ENCODE measurements at places on chromosomes 11 and 22.

DNA sequence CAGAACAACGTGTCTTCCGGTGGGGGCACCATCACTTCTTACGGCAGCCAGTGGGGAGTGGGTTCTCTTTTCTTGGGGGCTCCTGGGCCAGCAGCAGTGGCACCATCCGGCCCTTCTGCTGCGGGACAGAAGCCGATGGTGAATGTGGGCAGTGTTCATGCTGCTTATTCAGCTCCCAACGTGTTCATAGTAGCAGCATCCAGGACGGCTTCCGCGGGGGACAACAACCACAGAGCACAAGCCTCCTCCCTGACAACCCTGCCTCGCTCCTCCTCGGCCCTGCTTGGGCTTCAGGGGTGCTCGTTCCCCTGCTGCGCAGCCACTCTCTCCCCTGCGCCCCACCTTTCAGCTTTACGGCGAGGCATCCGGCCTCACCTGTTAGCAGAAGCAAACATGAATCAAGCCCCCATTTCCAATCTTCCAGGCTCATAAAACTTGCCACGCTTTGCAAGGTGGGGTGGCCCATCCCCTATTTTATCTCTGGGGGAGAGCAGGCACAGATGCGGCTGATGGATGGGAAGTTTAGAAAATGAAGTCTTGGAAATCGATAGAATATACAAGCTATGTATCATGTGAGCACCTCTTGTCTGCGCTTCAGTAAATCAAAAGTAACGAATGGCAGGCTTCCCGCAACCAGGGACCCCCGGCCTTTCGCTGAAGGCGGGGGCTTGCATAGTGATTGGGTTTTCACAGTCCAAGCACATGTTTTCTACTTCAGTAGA lies 191.8 kb upstream of the NECTIN1 start:
- no peak for DNase-seq

- no peak for DNase-seq
Observed at GRCh38 chr11:405323-405953, 9.4 kb downstream of the SIGIRR start.

DNA sequence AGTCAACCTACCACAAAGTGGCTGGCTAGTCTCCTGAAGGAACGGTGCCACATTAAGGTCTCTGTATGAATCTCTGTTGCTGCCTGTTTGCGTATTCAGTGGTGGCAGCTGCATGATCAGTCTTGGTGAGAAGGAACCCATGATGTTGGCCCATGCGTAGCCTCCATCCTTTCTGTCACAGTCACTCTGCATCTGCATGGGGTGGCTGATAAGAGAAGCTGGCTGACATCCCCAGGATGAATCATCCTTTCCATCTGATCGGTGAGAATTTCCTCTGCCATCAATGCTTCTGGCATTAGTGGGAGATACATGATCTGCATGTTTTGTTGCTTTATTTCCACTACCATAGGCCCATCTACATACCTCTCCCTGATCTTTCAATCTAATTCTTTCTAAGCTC lies 199.0 kb upstream of the NECTIN1 start:
- DNase-seq, result no peak

DNA sequence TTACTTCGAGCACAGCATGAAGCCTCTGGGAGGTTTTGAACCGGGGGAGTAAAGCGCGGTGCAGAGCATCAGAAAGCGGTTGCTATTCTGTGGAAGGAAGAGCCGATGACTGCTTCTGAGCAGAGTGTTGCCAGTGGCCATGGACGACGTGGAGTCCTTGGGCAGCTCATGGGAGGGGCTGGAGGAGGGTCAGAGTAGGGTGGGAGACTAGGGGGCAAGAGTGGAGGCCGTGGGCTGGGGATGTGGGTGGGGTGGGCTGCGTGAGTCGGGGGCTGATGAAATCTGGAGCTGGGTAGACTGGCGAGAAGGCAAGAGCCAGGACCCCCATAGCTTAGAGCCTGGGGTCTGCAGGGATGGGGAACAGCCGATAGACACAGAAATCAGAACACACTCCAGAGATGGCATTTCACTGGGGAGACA lies 40.2 kb downstream of the TBC1D22A start:
- no peak for DNase-seq

- no peak for DNase-seq
Observed at GRCh38 chr11:69075421-69076128, 26.8 kb downstream of the TPCN2 start.

GRCh38 chr22:50080077-50080465 lies 5.2 kb downstream of the MLC1 start:
- DNase-seq, result no peak

- no peak for DNase-seq
Observed at GRCh38 chr11:94926271-94926625, 47.1 kb downstream of the CWC15 start.

DNA sequence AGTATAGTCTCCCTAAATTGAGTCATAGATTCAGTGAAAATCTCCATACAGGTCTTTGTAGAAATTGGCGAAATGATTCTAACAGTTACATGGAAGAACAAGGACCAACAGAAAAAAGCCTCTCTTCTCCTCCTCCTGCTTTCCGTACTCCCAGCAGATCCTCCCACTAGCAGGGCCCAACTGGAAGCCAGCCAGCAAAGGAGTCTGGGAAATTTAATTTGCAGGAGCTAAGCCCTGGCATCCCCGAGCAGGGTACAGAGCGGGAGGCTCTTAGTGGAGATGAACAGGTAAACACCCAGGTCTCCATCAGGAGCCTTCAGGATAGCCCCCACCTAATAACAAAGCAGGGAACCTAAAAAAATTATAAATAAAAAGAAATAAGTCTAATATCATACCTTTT lies 1473.8 kb downstream of the TBC1D22A start:
- DNase-seq, result no peak

DNA sequence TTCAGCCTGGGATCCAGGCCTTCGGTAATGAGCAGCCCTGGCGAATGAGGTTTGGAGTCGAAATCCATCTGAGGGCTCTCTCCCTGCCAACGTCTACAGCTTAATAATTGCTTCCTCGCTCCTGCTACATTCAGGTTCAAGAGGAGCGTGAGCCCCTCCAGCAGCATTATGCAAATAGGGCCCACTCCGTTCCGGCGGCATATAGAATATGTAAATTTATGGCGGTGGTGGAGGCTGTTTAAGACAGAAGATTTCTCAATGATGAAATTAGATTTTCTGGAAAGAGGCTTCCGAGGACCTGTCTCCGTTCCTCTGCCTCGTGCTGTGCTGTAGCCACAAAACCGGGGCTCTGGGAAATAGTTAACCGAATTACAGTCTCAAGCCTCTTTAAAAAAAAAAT lies 402.8 kb downstream of the MIAT start:
- DNase-seq, result no peak

DNA sequence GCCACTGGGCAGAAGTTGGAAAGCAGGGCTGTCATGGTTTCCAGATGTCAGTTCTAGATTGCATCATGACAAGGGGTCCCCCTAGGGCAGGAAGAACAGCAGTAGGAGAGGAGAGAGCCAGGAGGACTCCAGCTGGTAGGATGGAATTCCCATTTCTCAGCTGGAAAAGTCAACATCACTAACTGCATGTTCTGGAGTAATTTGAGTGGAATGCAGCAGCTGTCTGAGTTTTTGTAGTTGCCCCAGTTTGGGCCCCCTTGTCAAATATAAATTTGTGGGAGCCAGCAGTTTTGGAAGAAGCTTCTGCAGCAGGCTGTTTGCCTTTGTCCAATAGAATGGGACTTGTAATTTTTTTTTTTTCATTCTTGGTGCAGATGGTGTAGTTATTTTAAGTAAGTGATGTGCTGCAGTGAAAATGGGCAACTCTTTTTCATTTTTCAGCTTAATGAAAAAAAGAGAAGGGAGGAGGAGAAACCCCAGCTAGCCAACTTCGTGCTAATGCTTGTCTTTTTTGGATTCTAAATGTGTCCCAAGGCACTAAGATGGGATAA lies 86.9 kb downstream of the LDLRAD3 start:
- DNase-seq, result no peak

DNA sequence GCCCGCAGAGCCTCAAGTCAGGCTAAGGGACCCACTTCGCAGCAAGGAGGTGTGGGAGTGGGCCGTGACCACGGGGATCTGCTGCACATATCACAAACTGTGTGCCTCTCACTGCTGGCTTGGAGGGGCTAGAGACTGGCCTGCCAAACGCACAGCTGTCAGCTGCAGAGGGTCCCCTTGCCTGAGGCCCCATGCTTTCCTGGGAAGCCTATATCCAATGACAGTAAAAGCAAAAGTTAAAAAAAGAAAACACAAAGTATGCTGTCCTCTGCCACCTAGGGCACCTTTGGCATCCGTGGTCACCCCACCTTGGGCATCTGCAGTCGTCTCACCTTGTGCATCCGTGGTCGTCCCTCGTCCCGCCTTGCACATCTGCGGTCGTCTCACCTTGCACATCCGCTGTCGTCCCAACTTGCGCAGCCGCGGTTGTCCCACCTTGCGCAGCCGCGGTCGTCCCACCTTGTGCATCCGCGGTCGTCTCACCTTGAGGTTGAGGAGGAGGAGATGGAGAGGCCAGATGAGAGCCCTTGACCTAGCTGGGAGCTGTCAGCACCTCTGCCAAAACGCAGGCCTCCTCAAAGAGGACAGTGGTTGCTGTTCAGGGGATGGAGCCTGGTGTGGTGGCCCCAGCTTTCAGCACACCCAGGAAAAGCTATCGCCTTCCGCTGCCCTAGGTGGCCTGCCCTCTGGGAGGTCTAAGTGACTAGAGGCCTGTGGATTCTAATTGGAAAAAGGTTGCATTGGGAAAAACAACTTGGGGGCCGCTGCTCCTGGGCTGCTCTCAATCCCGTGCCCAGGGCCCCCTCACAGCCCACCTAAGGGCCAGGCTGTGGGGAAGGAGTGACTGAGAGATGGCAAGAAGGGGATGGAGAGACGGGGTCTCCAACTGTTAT lies 90.5 kb downstream of the MYEOV start:
- DNase-seq, result no peak

GRCh38 chr22:20032407-20032991 lies 11.6 kb downstream of the TANGO2 start:
- no peak for DNase-seq

DNA sequence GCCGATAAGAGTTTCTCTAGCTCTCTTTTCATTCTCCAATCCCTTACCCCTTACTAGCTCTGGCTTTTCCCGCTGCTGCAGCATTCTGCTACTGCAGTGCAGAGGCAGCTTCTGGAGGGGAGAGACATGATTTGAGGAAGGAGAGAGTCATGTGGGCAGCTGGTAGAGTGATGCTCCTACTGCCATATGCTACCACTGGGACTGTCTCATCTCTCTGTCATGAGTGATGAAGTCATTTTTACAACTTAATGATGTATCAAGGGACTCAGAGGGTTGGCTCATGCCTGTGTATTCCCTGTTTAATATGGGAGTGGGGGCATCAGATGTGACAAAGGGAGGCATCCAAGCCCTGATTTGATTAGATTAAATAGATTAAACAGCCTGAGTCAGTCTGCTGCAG lies 11.3 kb downstream of the SLC17A6 start:
- no peak for DNase-seq

- no peak for DNase-seq
Observed at GRCh38 chr11:123069908-123070821, 8.2 kb upstream of the HSPA8 start.

DNA sequence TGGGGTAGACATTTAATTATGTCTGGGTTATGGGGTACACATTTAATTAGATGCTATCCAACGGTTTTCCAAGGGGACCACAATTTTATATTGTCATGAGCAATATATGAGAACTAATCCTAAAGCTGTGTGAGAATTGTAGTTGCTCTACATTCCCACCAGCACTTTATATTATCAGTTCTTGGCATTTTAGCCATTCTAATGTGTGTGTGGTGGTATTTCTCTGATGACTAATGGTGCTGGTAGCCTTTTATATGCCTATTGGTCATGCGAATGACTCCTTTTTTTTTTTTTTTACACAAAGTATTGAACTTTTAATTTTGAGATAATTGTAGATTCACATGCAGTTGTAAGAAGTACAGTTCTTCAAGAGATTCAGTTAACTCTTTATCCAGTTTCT lies 26.2 kb downstream of the TMEM135 start:
- DNase-seq, result no peak

GRCh38 chr11:60988658-60989057 lies 17.2 kb downstream of the CD6 start:
- no peak for DNase-seq

DNA sequence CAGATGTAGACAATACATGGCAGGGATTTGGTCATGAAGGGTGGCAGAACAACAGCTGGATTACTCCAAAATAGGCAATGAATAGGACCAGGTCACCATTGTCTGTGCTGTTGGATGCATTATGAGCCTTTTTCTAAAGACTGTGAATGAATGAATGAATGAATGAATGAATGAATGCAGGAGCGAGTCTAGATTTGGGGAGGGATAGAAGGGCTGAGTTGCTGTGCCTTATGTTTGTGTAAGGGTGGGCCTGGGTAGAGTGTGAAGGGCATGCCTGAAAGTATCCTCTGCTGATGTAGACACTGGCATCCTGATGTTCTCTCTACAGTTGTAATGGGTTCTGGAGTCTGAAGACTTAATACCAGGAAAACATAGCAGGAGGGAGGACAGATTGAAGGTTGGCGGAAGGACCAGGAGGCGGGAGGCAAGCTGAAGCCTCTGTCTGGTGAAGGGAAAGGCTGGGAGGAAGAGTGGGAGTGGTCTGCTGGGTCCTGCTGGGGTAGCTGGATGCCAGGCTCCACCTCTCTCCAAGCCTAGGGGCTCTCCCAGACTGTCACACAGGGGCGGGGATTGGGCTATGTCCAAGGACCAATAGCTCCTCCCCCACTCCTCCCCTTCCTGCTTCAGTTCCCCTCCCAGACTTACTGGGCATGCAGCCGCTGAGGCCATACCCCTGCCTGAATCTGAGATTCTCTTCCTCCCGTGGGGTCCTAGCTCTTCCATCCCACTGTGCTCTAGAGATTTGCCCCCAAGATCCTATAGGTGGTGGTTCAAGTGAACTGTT lies 4.8 kb downstream of the TRIM3 start:
- no peak for DNase-seq

GRCh38 chr22:47111626-47112581 lies 349.5 kb downstream of the TBC1D22A start:
- DNase-seq, result no peak

DNA sequence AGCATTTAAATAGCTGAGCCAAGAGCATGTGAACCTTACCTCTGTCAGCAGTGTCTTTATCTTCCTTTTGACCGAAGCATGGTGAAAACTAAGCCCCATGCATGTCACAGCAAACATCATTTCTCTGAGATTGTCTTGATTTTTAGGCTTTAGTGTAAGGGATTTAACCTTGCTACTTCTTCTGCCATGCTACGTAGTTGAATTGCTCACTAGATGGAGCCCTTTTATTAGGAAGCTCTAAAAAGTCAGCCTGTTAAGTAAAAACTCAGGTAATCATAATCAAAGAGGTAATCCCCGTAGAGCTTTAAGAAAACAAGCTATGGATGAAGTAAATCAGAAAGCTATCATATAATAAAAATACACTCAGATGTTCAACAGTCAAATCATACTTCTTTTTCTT lies 149.5 kb downstream of the PGR start:
- DNase-seq, result peak; percentile 5
